Stromal cell of bone marrow (primary cell): ENCODE measurements at places on chromosomes 2 and 18.
A peak's percentile ranks its signal among the peaks of the same experiment; 100 is the strongest.

- peak; percentile 92 for DNase-seq
These were observed 155.1 kb downstream of the DOCK10 start for GRCh38 chr2:224887141-224887540.

- DNase-seq: no peak
These were observed 15.0 kb upstream of the OTOF start for GRCh38 chr2:26492749-26493515.

- DNase-seq: no peak
These were observed 25.9 kb upstream of the STEAP3 start for GRCh38 chr2:119197529-119198239.

GRCh38 chr18:2448565-2449151, 122.6 kb downstream of the METTL4 start:
- no peak for DNase-seq

DNA sequence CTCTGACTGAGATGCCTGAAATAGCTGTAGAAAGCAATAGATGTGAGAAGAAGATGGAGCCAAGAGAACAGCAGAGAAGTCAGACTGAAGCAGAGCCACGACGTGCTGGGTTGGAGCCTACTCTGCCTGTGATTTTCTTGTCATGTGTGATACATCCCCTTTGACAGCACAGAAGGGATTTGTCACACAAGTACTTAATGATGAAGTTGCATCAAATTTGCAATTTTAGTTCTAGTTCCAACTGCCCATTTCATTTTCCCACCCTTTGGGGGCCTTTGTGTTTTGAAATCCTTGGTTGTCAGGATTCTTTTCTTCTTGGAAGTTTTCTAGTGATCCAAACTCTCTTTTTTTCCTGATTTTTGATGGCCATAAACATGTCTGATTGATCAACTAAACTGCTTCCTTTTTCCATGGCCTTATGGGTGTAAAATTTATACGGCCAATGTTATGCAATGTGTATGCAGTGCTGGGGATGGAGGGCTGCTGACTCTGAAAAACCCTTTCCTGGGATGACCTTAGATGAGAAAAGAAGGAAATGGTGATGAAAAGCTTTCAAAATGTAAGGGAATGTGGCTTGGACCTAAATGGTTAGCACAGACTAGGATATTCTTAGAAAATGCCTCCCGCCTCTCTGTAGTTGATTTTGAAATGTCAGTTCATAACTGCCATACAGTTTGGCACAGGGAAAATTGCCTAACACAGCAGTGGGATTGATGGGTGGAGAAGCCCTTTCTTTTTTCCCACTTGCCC, 9.6 kb upstream of the B3GNT2 start:
- DNase-seq: no peak

DNA sequence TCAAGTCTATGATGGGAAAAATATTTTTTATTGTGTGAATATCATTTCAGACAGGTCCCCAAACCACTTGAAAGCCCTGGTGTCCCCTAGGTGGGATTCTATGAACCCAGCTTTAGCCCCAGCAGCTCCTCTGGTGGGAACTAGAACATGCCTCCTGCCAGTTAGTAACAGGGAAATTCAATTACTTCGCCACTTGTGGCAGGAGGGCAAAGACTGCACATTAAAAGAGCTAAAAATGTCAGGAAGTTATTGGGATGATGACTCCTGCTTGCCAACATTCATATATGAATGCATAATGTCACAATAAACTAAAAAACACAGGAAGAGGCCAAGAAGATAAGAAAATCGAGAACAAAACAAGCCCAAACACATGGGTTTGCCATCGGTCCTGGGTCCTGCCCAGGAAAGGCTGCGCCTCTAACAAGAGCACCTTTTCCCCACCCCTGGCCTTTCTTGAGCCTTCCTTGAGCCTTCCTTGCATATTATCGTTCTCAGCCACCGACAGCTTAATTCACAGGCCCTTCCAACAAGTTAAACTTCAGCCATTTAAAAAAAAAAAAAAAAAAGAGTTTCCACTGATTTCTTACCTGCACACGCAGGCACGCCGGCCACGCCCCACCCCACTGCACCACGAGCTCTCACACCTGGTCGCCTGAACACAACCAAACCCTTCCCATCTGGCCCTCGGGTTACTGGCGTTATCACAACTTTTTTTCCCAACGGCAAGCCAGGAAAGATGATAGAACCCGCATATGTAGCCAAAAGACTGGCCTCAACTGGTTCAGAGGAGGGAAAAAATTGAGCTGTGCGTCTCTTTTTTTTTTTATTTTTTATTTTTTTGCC, 23.4 kb downstream of the BCL11A start:
- DNase-seq: no peak

GRCh38 chr2:38720613-38721241, 30.4 kb downstream of the SRSF7 start:
- peak; percentile 91 for DNase-seq

DNA sequence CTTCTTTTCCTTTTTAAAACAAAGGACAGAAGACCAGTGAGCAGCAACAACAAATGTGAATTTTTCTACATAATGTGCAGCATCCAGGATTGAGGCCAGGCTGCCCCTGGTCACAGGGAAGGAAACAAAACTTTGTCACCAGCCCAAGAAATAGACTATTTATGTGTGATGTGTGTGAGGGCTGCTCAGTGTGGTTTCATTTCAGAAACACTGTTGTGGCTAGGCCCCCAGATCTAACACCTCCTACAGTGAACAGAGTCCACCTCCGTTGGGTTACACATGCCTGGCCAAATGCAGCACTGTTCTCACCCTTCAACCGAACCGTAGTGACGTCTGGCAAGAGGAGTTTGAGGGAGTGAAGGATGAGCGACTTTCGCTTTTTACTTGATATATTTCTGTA, 146.3 kb upstream of the RIOK3 start:
- no peak for DNase-seq

GRCh38 chr2:236001854-236002253, 166.3 kb downstream of the GBX2 start:
- no peak for DNase-seq

DNA sequence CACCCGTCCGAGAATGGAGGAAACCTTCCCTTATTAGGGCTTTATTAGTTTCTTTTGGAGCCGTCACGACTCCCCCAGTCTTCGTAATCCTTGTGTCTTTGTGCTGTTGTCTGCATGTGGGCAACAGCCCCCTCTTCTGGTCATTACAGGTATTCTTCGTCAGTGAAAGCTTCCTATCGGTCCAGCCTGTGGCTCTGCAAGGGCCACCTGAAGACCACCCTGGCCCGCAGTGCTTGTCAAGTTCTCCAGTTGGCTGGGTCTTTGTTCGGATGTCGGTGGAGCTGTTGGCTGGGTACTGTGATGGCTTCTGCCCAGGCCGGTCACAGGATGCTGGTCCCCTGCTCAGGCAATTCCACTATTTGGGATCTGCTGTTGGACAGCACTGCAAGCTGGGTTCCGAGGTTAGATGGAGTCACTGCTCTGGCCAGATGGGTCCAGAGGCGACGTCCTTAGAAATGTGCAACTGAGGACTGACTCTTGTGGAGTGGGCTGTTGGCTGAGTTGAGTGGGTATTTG, 19.2 kb downstream of the E2F6 start:
- peak; percentile 43 for DNase-seq

DNA sequence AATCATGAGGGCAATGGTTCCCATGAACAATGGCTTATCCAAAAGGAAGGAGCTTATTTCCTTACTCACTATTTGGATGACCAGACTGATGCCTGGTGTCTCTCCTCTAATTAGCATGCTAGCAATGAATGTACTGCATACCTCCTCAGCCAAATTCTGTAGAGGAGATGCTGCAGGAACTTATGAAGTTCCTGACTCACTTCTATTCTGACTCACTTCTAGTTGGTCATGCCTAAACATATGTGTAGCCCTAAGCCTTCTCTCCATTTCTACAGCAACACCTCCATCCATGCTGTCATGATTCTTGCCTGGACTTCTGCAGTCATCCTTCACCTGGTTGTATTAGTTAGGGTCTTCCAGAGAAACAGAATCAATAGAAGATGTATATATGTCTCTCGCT, 59.9 kb upstream of the MRPS9 start:
- DNase-seq: no peak

- DNase-seq: no peak
These were observed 143.1 kb downstream of the KCTD1 start for GRCh38 chr18:26405190-26405801.

DNA sequence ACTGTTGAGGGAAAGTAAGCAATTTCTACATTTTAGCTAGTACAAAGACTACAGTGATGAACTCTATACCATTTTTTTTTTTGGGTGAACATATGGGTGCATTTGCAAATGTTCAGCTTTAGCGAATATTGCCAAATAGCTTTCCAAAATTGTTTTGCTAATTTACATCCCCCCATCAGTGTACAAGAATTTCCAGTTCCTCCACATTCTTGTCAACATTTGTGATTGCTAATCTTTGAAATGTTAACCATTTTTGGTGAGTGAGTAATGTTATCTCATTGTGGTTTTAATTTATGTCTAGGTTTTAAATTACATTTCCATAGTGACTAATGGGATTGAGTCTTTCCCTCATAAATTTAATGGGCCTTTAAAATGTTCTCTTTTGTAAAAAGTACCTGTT, 16.4 kb upstream of the CNRIP1 start:
- DNase-seq: peak; percentile 21

DNA sequence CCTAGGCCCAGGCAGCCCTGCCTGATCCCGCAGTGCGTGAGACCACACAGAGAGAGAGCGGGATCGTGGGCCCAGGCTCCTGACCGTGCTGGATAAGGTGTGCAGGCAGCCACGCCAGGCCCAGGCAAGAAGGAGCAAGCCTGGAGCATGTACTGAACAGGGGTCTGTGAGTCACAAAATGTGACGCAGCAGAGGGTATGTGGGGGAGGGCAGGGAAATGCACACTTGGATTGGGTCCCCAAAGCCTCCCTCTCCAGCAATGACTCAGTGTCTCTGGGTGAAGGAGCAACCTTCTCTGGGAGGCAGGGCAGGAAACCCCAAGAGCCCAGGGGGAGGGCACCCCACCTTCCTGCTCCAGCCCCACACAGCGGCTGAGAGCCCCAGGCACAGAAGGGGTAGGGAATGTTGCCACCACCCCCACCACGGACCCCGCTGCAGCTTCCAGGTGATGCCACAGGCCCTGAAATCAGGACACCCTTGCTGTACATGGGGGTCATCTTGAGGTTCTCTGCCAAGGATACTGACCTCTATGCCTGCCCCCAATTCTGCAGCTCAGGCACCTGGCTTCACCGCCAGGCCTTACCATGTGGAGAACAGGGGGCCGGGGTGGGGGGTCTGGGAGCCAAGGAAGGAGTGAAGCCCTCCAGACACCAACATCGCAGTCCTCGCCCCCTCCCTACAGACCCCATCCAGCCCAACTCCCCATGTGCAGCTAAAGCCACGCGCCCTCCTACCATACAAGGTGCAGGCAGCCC, 1.3 kb upstream of the GPC1 start:
- peak; percentile 96 for DNase-seq

GRCh38 chr2:43491065-43491639, 104.7 kb downstream of the THADA start:
- DNase-seq: no peak

DNA sequence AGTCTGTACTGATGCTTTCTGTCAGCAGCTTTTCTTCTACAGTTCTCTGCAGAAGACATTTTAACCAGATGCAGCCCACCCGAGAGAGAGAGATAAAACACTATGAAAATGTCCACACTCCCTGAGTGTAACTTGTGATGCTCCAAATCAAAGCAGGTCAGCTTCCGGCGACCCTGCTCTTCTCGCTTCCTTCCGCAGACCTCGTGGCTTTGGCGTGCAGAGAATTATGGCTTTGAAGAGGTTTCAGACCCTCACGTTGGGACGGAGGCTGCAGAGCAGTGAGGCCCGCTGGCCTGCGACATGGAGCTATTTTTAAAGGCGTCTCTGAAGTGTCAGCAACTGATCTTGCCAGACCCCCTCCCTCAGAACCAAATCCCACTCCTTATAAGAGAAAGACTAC, 41.8 kb downstream of the TMEM163 start:
- no peak for DNase-seq

DNA sequence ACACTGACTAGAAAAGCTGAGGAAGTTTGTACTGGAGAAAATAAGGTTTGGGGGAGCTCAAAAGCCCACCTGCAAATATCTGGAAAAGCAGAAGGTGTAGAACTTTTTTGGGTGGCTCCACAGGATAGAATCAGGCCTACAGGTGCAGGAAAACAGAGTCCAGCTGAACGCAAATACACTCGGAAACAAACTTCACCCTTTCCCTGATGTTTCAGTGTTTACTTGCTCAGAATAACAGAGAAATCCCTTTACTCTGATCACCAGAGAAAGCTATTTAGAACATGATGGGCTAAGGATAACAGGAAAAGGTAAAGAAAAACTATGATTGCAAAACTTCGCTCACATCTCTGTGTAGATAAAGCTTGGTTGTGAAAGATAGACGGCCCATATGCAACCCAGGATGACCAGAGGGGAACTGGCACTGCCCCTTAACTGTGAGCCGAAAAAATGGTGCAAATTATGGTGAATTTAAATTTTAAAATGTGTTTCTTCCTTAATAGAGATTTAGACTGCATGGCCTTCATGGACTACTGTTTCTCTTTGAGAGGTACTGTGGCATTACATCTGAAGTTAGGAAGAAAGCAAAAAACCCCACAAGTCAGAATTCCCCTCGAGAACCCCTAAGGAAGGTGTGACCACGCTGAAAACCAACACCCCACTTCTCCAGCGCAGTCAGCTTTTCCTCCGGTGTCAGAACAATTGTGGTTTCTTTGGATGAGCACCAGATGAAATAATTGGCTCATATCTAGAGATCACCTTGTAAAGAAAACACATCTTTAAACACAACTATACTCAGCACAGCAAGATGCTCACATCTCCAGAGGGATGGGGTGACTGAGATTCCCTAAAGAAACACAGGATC, 84.5 kb upstream of the TMEM247 start:
- no peak for DNase-seq

- DNase-seq: no peak
These were observed 69.9 kb downstream of the TRIP12 start for GRCh38 chr2:229851870-229852269.

GRCh38 chr18:4672162-4672561, 217.1 kb upstream of the DLGAP1 start:
- no peak for DNase-seq

DNA sequence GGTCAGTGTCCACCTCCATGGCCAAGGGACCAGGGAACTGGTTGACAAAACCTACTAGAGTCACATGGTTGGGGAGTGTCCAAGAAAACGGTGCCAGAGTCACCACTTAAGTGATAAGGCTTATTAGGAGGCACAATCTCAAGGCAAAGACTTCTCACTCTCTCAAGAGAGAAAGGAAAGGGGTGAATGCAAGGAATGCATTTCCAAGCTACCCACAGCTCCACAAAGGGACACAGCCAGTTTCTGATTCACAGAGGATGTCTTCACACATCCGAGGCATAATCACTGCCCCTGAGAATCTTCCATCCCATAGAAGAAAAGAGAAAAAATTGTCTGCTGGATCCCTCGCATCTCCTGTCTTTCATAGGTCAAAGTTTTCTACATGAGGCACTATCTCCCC, 269.3 kb downstream of the TNS1 start:
- DNase-seq: no peak

- no peak for DNase-seq
These were observed 48.0 kb upstream of the GPR17 start for GRCh38 chr2:127597984-127598380.

DNA sequence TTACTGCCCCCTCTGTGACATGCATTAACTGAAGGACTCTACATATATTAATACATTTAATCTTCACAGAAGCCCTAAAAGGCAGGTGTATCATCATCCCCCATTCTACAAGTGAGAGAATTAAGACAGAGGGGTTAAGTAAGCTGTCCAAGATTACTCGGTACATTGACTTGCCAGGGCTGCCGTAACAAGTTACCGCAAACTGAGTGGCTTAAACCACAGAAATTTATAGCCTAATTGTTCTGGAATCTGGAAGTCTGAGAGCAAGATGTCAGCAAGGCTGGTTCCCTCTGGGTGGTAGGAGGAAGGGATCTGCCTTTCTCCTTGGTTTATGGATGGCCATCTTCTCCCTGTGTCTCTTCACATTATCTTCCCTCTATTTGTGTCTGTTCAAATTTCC, 605.5 kb downstream of the EPHA4 start:
- peak; percentile 50 for DNase-seq
